ENCODE measurements at places on chromosomes 2 and 18.
A peak's percentile ranks its signal among the peaks of the same experiment; 100 is the strongest.

DNA sequence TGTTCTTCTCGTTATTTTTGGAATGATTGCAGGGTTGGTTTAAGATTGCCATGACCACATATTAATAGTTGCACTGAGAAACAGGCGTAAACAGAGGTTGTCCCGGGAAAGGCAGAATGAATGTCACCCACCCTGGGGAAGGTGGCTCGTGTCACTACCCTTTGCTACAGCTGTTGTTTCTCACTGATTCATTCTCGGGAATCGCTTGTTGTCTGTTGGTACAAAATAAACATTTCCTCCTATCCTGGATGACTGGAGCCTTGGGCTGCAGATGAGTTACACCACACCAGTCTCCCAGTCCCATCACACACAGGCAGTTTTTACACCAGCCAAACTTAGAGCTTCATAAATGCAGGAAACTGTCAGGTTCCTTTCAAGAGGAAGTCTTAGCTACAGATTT, 216.7 kb downstream of the GBX2 start:
- DNase-seq: no peak

- DNase-seq: no peak
These were observed 134.9 kb downstream of the NDUFA10 start for GRCh38 chr2:239890206-239890746.

DNA sequence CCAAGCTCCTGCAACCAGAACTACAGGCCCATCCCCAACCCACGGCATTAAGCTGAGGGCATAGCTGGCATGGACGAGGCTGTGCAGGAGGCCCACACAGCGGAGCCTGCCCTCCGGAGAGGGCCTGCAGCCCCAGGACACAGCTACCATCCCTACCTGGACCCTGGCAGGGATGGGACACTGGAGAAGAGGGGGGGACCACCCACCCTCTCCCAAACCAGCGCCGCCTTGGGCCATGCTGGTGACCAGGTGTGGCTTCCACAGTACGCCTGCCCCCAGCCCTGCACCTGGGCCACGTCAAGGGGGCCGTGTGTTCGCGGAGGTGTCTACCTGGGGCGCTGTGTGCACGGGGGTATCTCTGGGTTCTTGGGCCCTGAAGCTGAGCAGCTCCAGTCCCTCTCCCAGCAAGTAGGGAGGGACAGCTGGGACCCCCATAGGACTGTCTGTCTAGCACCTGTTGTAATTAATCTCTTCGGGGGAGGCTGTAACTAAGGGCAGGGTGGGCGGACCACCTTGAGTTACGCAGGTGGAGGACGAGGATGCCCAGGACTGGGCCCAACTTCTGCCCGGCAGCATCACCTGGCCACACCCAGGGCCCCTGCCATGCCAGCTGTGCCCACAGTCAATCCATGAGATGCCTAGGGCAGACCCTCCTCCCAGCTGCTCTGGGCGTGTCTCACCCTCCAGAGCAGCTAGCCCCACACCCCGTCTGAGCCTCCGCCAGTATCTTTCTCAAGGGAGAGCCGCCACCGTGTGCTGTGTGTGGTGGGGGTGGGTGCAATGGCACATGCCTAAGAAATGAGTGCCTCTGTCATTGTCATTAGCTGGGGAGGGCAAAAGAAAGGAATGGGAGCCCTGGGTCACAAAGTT, 18.3 kb downstream of the HS6ST1 start:
- no peak for DNase-seq

- no peak for DNase-seq
These were observed 154.5 kb downstream of the RPIA start for GRCh38 chr2:88845772-88846661.

- no peak for DNase-seq
These were observed 111.1 kb downstream of the MEP1B start for GRCh38 chr18:32300914-32301313.

- DNase-seq: no peak
These were observed 139.1 kb downstream of the IRS1 start for GRCh38 chr2:226660526-226660925.

- no peak for DNase-seq
These were observed 46.5 kb downstream of the ZAP70 start for GRCh38 chr2:97759727-97760407.

- DNase-seq: no peak
These were observed 9.2 kb upstream of the ALPP start for GRCh38 chr2:232369126-232369951.

DNA sequence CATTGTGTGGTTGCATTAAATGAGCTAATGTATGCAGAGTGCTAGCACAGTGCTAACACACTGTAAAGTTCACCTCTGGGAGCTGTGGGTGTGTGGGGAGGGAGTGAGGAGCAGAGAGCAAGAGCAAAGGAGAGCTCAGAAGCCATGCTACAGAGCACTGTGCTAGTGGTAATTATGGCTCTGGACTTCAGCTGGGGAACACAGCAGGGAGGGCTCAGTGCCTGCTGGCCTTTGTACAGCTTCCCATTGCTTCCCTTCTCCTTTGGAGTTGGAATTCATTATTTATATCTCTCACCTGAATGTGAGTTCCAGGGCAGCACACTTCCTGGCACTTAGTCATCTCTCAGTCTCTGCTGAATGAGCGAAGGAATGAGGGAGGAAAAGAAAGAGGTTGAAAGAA, 2.5 kb upstream of the PLA2R1 start:
- no peak for DNase-seq

DNA sequence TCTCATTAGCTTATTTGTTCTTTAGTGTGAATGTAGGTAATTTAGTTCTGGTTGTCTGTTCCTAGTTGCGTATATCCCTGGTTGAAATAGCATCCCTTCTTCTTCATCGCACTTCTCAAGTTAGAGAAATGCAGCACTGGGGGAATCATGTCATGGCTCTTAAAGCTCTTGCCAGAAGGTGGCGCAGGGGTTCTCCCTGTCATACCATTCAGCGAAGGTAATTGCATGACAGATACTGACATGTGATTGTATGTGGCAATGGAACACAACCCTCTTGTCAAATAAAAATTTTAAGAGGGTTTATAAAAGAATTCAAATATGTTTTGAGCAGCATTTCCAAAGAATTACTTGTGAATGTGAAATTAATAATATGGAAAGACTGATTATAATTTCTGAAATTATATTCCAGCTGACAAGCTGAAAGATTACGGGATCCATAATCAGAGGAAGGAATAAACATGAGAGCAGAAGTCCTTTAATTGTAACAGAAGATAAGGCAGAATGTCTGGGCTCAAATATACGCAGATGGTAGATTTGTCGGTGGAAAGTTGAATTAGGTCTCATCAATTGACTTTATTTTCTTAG, 411.7 kb downstream of the DSEL start:
- peak; percentile 29 for DNase-seq

DNA sequence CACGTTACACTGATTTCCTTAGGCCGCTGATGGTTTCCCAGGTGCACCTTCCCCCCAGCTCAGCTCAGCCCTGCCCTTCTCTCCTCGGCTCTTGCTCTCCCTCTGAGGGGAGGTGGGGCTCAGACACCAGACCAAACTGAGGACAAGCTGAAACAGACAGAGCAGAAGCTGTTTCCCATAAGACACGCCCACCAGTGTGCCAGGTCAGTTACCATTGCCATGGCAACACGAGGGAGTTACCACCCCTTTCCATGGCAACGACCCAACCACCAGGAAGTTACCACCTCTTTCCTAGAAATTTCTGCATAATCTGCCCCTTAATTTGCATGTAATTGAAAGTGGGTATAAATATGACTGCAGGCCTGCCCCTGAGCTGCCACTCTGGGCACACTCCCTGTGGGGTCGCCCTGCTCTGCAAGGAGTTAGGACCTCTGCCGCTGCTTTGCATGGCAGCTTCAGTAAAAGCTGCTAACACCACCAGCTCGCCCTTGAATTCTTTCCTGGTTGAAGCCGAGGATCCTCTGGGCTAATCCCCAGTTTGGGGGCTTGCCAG, 120.9 kb upstream of the SMIM21 start:
- DNase-seq: peak; percentile 26

DNA sequence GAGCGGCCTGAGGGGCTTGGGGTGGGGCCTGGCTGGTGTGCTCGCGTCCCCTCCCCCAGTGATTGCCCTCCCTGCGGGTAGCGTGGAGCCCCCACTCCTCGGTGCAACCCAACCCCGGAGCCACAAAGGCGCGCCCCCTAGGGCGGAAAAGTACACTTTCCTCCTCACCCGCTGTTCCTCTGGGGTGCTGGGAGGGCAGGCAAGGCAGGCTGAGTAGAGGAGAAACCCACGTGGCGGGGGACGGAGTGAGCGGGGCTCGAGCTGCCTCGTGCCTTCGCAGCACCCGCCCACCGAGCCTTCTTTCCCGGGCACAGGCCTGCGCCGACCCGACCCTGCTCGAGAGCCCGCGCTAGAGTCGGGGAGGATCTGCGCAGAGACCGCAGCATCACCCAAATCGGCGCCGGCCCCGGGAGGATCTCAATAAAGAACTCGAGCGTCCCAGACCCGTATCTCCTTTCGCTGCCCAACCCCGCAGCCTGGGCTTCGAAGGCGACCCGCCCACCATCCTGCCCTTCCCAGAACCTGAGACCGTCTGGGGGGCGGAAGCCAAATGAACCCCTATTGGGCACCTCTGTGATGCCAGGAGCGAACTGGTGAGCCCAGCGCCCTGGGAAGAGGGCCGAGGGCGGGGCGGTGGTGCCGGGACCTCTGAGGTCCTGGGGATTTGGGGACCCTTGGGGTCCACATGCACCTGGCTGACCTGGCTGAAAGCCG, 1.5 kb downstream of the UCN start:
- DNase-seq: no peak

DNA sequence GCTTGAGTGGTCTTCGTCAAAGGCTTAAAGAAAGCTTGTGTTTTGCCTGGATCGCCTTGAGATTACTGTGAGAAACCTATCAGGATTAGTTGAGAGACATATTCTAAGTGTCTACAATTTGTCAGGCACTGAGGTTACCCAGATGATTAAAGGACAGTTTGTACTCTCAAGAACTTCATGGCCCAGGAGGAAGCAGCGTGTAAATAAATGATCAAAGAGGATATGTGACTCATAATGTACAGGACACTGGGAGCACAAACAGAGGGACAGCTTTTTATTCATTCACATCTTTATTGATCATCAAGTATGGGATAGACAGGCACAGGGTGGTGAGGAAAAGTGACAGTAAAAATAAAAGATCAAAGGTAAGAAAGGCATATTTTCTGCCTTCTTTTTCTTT, 152.6 kb upstream of the FSHR start:
- DNase-seq: no peak

- no peak for DNase-seq
These were observed 124.0 kb downstream of the PLA2R1 start for GRCh38 chr2:159938395-159938794.

DNA sequence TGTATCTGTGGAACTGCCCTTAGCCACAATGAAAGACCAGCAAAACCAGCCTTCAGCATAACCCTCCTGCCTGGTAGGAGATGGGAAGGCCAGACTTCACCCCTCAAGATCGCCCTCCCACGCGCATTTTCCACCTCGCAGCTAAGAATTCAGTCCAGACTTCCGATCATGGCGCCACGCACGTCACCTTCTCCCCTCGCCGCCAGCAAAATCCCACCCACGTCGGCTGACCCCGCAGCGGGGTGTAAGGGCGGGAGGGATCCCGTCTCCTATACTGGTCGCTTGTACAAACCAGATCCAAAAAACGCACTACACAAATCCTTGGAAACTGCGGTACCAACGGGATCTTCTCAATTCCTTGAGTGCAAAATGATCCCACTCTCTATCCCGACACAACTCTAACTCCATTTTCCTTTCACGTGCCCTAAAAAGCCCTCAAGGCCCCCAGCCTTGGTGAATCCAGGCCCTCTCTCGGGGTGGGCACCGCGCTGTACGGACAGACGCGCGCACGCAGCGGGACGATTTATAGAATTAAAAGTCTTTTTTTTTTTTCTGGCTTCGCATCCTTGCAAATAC, 1.0 kb upstream of the BMPR2 start:
- no peak for DNase-seq

GRCh38 chr2:7014174-7014640, 97.0 kb downstream of the RNF144A start:
- no peak for DNase-seq

DNA sequence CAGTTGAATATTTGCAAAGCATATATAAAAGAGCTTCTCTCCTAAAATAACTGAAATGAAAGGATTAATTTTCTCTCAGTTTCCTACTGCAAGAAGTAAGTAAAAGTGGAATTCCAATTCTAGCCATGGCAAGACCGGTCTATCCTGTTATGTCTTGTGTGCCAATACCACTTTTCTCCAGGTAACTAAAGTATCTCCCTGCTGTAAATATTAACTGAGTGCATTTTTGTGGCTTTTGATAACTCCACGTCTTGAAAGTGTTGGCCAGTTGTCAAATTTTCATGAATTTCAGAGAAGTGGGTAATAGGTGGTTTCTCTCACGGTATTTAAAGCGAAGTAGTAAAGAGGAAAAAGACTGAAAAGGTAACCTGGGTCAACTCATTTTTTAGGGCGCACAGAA, 225.9 kb downstream of the NEDD4L start:
- no peak for DNase-seq

DNA sequence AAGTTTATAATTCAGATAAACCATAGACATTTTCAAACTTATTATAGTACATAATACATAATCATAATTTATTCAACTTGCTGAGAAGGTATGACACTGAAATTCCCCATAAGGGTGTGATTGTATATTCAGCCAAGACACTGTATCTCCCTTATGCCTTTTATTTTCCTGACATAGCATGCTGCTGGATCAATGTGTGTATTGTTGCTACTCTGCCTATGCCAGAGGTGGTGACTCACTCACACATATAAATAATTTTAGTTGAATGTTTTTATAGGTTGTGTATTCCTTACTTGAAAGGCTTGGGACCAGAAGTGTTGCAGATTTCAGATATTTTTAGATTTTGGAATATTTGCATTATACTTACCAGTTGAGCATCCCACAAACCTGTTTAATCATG, 86.8 kb downstream of the VRK2 start:
- DNase-seq: no peak

DNA sequence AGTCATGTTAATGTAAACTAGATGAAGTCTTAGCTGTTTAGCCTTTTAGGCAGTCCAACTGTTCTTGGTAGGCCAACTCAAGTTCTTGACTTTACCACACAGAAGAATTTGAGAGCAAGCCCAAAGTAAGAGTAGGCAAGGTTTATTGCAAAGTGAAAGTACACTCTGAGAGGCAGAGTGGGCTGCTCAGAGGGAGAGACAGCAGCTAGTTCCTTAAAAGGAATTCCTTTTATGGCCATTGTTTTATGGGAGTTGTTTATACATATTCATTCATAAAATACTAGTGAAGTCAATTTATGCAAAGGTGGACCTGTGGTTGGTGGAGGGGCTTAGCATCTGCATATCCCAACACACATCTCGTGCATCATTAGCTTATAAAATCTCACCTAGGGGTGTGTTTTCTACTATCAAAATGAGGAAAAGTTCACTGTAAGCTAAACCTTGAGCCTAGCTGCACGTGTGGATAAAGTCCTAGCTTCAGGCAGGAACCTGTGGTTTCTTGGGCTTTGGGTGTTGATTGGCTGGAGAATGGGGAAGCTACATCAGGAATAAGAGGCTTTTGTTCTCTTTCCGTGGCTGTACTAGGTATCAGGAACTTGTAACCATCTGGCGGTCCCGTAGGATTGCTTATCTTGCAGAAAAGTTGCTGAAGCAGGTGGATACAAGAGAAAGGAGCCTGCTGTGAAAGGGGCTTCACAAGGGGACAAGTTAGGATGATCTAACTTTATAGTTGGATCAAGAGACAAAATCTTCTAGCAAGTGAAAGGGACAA, 110.4 kb upstream of the GULP1 start:
- no peak for DNase-seq

Data from right renal cortex interstitium (tissue), 3 donors.